ENCODE measurements at places on chromosomes 2 and 18.

GRCh38 chr2:42618116-42618515, 49.7 kb downstream of the MTA3 start:
- DNase-seq: no peak

DNA sequence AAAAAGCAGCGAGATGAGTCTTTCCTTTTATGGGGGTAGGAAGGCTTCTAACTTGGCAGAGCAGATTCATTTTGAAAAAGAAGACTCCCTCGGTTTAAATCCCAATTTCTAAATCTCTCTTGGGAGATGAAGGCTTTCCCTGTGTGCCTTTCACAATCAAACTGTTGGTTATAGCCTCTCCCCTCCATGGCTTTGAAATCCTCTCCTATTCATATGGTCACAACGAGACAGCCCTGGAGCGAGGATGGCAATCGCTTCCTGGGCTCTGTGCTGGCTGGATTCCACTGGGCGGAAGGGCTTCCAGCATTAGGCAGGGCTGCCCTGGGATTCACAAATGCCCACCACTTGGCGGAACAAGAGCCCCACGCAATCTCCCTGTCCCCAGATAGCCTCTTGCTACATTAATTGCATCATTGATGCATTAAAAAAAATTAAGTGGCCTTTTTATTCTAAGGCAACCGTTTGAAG, 1.6 kb downstream of the CAVIN2 start:
- DNase-seq: no peak

GRCh38 chr2:177705511-177706173, 313.1 kb downstream of the AGPS start:
- no peak for DNase-seq

DNA sequence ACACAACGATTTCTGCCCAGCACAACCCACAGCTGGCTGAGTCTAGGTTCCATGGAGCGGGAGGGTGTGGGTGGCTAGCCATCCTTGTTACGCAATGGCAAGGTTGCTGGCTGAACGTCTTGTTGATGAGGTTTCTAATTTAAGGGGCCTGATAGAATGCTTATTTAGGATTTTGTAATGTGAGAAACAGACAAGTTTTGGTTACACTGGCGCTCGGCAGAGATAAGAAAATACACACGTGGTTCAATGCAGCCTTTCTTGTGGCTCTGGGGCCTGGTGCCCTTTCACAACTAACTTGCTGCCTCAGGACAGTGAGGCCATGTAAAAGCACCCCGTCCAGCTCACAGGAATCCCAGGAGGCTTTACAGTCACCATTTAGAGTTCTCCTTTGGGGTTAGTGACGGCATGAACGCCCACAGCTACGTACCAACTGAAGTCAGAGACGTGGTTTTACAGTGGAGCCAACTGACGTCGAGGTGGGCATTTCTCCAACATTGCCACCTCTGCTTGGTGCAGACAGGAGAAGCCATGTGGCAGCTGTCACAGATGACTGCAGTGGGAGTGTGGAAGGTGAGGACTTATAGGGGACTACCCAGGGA, 29.7 kb upstream of the PIEZO2 start:
- no peak for DNase-seq
